ENCODE measurements at places on chromosomes 7 and 10.

DNA sequence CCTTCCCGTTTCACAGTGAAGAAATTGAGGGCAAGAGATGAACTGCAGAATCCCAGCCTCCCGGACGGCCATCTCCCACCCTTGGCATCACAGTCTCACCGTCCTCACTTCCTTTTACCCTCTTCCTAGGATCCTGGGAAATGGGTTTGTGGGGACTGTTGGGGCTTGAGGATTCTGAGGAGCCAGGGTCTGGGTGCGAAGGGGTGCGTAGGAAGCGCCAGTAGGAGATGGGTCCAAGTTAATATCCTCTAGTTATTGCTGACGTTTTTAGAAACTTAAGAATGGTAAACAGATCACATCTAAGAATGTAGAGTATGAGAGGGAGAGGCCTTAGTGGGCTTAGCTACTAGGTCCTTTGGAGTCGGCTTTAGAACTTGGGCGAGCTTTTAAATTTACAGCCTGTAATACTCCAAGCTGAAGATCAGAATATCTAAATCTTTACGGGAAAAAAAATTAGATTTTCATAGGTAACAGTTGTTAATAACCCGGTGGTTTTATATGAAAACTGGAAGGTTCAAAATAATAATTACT, 696 bp downstream of the MALSU1 start:
- no peak for DNase-seq

DNA sequence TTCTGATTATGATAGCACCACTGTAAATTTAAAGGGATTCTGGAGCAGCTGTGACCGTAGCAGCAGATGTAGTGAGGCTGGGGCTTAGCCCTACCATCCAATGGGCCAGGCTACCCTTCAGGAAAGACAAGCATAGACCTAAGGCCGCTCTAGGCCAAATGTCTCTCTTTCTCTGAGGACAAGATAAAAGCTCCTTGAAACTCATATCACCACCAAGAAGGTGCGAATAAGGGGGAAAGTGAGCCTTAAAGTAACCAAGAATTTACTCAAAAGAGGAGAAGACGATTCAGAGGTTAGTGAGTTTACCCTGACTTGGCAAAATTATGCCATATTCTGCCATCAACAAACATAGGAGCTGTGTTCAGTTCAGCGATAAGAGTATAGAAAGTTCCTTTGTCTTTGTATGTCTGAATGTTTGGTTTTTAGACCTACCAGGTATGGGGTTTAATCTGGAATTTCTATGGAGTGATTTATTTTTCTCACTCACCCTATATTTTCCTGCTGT, 79.8 kb downstream of the PFKFB3 start:
- no peak for DNase-seq

DNA sequence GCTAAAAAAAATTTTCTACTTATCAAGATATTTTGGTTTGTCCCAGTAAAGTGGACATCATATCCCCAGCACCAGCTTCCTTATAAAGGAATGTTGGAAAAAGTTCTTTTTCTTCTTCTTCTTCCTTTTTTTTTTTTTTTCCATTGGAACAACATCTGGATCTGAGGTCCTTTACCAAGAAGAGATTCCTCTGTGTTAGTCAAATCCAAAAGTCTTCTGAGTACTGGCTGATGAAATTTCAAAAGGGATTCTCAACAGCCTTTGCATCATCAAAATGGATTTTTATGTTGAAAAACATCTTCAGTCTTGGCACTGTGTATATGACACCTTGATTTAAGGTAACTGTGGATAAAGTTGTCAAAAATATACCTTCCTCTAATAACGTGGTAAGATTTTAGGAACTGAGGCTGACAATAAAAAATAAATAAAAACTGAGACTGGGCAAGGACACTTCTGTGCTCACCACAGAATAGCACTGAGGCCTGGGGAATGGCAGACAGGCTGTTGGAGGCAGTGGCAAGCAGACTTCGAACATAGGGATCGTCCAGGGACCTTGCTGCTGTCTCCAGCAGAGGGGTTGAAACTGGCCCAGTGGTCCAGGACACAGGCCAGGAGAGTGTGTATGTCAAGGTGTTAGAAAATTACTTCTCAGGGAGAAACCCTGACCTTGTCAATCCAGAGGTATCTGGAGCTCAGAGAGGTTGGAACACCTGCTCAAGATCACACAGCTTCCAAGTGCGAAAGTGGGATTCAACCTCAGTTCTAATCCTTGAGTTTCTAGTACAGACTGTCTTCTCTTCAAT, 130.4 kb downstream of the PTPN20 start:
- no peak for DNase-seq

DNA sequence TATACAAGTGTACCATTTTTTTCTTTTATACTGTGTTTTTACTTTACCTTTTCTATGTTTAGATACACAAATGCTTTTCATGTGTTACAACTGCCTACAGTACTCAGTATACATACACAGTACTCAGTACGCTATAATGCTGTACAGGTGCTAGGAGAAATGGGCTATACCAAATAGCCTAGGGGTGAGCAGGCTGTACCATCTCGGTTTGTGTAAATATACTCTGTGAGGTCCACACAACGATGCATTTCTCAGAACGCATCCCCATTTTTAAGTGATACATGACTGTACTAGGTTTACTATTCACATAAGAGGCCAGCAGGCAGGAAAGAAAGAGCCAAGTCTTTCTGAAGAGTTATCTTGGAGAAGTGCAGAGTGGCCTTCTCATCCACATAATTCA, 426.4 kb upstream of the MTPN start:
- no peak for DNase-seq

GRCh38 chr7:43769281-43769680, 10.8 kb downstream of the BLVRA start:
- DNase-seq, result no peak

- no peak for DNase-seq
Observed at GRCh38 chr10:69332278-69333010, 54.1 kb downstream of the HK1 start.

DNA sequence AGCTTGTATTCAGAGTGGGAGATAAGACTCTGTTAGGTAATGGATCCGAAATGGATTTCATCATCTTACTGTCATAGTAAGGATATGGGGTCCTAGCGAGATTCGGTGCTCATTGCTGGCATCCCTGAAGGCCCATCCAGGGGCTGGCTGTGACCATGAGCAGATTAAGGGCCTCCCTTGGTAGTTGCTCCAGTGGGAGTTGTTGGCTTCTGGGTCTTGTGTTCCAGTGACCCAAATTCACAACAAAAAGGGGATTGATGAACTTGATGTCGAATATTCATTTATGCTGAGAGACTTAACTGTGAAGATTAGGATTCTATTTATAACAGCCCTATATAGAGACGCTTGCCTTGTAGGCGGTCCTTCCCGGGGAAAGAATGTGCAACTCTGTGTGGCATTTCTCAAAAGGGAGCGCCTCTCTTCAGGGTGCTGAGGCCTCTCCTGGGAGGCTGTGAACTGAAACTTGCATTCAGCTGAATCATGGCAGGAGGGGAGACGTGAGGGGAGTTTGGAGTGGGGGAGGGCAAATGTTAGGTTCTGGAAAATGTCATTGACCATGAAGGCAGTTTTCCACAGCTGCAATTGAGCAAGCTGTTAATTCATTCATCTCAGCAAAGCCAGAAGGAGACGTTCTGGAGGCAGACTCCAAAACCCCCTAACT, 233.1 kb upstream of the FZD8 start:
- peak; percentile 88 for DNase-seq

- DNase-seq, result peak; percentile 8
Observed at GRCh38 chr7:11328309-11328708, 354.6 kb downstream of the PHF14 start.

DNA sequence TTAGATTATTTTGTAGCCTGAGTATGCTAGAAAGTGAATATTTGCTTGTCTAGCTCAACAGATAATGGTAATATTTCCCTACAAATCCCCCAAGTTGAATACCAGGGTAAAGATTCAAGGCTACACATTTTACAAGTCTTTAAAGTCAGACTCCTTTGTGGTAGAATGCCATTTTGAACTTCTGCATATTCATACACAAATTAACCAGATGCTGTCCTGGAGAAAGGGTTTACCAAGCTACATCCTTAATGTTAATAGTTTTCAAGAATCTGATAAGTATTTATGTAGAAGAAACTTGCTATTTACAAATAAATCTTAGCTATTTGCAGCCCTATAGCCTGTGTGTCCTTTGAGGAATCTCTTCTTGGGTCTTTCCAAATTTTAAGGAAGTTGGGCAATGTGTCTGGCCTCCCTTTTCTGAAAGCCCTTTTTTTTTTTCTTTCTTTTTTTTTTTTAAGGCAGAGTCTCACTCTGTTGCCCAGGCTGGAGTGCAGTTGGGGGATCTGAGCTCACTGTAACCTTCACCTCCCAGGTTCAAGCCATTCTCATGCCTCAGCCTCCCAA, 82.6 kb downstream of the CPEB3 start:
- no peak for DNase-seq

GRCh38 chr10:81036257-81036656, 498.6 kb downstream of the SH2D4B start:
- DNase-seq, result no peak

DNA sequence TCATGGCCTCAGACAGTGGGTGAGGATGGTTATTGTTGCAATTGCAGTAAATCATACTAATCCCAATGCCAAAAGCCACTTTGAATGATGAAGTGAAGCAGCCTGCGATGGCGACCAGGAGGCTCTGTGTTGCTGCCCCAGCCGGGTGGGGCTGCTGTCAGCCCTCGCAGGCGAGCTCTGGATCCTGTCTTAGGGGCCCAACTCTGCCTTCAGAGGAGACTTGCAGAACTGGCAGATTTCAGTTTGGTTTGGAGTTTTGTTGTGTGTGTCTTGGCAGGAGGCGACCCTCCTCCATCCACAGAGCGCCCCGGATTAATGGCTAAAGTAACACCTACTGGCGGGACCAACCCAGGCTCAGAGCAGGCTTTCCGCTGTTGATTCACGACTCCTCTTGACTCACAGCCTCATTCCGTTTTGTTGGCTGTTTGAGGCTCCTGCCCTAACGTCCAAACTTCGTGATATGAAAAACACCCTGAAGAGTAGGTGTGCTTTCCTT, 67.9 kb upstream of the BMPER start:
- DNase-seq, result no peak

GRCh38 chr7:35446091-35446490, 192.2 kb upstream of the TBX20 start:
- DNase-seq, result no peak

DNA sequence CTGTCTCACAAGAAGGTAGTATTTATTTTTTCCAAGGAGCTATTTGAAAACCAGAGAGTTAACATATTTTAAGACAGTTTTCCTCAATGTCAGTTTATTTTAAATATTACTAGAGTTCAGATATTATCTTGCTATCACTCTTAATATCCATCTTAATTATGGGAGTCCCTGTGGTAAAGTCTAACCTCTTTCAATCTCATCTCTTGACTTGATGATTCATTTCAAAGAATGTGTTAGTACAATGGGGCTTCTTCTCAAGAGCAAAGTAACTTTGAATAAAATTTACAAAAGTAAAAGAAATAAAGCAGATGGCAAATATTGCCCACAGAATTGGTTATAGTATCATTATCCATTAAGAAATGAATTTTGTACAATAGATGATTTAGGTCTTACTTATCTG, 731.1 kb upstream of the C7orf33 start:
- DNase-seq, result no peak

DNA sequence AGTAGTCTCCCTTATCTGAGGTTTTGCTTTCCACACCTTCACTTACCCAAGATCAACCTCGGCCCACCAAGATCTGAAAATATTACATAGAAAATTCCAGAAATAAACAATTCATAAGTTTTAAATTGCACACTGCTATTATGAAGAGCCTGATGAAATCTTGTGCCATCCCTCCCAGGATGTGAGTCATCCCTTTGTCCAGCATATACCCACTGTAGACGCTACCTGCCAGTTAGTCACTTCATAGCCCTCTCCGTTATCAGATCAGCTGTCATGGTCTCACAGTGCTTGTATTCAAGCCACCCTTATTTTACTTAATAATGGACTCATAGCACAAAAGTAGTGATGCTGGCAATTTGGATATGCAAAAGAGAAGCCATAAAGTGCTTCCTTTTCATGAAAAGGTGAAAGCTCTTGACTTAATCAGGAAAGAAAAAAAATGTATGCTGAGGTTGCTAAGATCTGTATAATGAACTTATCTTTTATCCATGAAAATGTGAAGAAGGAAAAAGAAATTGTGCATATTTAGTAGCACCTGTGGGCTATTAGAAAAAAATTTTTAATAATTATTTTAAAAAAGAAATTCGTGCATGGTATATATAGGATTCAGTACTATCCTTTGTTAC, 9.8 kb upstream of the MRPS16 start:
- peak; percentile 66 for DNase-seq

GRCh38 chr10:104351919-104352318, 1.7 kb upstream of the CFAP58 start:
- no peak for DNase-seq

GRCh38 chr10:67670401-67670800, 25.6 kb downstream of the CTNNA3 start:
- no peak for DNase-seq

DNA sequence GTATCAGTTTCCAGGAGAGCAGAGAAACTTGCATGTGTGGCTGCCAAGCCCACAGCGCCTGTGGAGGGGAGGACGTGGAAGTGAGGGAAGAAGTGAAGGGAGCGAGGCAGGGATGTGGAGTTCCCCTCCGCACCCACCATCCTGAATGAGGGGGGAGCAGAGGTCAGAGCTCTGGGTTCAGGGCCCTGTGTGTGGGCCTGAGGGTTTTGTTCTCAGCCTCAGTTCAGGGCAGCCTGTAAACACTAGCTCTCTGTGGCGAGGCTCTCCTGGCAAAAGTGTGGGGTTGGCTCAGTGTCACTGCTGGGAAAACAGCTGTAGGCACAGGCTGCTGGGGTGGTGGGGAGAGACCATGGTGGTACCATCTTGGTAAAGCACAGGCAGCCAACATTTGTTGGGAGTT, 108.4 kb downstream of the C10orf105 start:
- DNase-seq, result no peak

DNA sequence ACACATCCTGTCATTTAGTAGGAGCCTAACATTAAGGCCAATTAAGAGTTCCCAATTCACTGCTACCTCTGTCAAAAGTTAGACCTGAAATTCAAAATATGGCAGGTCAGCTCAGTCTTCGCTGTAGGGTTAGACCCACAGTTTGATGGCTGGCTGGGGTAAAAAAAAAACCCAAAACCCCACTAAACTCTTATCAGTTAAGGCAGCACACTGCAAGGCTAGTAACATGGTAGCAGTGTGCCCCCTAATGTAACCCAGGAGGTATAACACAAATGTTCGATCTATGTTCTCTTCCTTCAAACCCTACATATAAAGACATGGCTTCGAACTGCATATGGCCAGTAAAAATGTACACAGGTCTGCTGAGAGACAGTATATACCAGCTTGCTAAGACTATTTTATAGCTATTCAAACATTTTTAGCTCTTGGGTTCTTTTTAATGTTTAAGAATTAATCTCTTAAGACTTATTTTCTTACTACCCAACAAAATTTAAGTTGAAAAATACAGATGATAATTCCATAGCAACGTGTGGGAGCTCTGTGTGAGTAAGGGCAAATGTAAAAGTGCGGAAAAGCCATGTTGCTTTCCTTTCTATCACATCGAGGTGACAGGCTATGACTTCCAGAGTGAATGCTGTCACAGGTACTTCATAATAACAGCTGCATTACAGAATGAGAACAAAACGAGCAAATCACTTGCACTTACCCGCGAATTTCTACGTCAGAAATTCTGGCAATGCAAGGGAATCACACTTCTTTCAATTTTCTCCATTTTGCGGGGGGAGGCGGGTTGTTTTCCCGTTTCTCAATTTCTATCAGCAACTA, 168.4 kb upstream of the IMMP2L start:
- peak; percentile 10 for DNase-seq
